ENCODE measurements at places on chromosomes 16 and 17.
A peak's percentile ranks its signal among the peaks of the same experiment; 100 is the strongest.

GRCh38 chr16:1363501-1364041, 11.8 kb downstream of the GNPTG start:
- DNase-seq = peak; percentile 85

DNA sequence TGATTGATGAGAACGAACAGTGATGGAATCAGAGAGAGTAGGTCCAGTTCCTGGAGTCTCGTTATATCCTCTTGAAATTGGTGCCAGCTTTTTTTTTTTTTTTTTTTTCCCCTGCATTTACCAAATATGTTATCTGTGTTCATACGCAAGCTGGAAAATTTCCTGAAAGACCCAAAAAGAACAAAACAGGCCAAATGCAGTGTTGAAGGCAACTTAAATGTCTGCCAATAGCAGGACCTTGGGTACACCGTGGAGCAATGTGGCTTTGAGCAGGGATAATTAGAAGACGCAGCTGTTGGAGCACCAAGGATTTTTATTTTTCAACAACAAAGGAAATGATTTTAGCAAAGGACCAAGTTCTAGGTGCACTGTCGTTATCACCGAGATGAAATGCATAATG, 105.0 kb downstream of the ABCC6 start:
- DNase-seq = peak; percentile 15

DNA sequence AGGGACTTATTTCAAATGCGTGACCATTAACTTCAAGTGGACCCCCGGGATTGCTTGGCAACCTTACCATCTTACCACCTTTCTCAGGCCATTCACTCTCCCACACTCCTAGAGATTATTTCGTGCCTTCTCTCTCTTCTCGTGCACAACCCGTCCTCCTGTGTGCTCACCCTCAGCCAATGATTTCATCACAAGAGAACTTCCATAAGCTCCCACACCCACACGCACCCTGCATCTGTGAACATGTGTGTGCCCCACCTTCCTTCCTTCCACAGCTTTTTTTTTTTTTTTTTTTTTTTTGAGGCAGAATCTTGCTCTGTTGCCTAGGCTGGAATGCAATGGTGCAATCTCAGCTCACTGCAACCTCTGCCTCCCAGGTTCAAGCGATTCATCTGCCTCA, 27.4 kb upstream of the CDH3 start:
- DNase-seq = no peak

GRCh38 chr17:77449373-77449907, 308.7 kb downstream of the SEC14L1 start:
- DNase-seq = no peak

- no peak for DNase-seq
Measured at GRCh38 chr17:9434642-9435057, 141.0 kb downstream of the STX8 start.

DNA sequence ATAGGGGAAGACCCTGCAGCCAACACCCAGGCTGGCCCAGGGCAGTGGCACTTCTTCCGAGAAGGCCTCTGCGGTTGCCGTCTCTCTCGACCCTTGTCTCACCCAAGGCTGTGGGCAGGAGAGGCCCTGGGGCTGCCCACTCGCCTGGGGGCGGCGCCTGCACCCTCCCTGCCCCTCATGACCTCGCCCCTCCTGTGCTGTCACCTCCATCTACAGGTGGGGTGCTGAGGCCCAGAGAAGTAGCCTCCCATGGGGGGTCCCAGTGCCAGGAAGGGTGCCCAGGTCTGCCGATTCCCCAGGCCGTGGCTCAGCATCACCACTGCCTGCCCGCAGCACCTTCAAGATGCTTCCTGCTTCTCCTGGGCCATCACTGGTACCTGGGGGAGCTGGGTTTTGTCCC, 992 bp downstream of the NLRC3 start:
- no peak for DNase-seq

GRCh38 chr17:278676-279059, 73.9 kb downstream of the RPH3AL start:
- no peak for DNase-seq

GRCh38 chr17:32846143-32846542, 30.8 kb downstream of the MYO1D start:
- no peak for DNase-seq

GRCh38 chr16:58290861-58291260, 4.0 kb downstream of the PRSS54 start:
- no peak for DNase-seq

DNA sequence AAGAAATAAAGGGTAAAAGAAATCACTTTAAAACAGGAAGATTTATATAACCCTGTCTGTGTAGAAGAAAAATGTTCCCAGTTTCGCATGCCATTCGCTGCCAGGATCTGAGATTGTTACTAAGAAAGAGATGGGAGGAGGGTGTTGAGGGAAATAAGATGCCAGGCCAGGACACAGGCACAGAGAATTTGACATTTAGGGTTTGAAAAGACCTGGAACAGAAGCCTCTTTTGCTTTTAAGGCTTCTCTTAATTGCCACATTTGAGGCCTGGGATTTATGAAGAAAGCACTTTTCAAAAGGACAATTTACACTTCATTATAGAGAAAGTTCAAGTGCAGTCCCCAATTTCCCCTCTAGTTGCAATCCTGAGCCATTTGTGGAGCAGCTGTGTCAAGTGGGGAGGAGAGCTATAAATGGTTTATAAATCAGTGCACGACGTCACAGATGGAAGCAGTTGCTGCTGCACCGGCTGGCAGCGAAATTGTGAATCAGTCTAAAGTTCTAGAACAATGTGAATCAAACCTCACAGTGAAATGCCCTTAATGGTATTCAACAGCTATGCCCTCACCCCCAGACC, 26.5 kb upstream of the C16orf87 start:
- DNase-seq = no peak

GRCh38 chr16:89022051-89022836, 45.2 kb upstream of the CBFA2T3 start:
- DNase-seq = no peak

GRCh38 chr17:58172369-58173071, 5.7 kb downstream of the OR4D2 start:
- peak; percentile 35 for DNase-seq

- DNase-seq = peak; percentile 62
Measured at GRCh38 chr16:85245307-85246172, 133.3 kb upstream of the CIBAR2 start.

- no peak for DNase-seq
Measured at GRCh38 chr17:60989379-60989778, 311.7 kb downstream of the BCAS3 start.

GRCh38 chr17:44473367-44473766, 29.8 kb downstream of the GPATCH8 start:
- DNase-seq = no peak

DNA sequence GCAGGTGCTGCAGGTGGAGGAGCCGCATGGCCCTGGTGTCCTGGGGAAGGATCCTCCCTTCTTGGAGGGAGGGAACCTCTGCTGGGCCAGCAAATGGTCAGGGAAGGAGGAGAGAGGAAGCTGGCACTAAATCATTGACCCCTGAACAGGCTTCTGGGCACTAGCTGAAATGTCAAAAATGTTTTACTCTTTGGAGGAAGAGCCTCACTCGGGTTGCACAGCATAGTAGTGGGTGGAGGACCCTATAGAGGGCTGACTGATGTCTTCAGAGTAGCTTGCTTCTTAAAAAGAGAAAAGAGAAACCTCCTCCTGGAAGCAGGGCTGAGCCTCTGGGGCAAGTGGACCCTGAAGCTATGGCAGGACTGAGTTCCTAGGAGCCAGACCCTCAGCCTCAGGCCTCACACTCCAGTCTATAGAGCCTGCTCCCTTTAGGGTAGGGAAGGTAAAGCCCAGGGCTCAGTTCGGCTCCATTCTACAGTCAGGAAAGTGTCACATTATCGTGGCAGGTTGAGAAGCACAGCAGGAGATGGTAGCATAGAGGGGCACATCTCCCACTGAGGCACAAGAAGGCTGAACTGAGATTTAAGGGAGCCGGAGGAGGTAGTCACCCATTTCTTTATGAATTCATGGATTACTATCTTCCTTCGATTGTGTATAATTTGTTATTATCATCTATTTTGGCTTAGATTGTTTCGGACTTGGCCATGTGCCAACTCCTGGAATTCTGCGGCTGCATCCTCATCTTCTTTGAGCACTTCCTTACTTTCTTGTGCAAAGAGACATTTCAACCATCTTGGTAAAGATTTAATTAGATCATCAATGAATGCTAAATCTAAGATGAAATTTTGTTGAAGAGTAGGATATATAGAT, 7.3 kb upstream of the CUEDC1 start:
- no peak for DNase-seq

DNA sequence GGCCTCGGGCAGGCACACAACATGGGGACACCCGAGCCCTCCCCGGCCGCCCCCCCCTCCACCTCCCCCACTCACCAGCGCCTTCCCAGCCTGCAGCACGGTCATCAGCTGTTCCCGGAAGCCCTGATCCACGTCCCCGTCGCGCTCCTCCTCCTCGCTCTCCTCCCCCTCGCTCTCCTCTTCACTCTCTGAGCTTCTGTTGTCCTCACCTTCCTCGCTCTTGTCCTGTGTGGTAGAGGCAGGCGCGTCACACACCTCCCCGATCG, 10.3 kb downstream of the MYBBP1A start:
- DNase-seq = no peak

- DNase-seq = peak; percentile 57
Measured at GRCh38 chr17:48546137-48546923, 1.4 kb upstream of the HOXB2 start.

GRCh38 chr17:42679492-42680330, 1.9 kb downstream of the CCR10 start:
- peak; percentile 93 for DNase-seq

DNA sequence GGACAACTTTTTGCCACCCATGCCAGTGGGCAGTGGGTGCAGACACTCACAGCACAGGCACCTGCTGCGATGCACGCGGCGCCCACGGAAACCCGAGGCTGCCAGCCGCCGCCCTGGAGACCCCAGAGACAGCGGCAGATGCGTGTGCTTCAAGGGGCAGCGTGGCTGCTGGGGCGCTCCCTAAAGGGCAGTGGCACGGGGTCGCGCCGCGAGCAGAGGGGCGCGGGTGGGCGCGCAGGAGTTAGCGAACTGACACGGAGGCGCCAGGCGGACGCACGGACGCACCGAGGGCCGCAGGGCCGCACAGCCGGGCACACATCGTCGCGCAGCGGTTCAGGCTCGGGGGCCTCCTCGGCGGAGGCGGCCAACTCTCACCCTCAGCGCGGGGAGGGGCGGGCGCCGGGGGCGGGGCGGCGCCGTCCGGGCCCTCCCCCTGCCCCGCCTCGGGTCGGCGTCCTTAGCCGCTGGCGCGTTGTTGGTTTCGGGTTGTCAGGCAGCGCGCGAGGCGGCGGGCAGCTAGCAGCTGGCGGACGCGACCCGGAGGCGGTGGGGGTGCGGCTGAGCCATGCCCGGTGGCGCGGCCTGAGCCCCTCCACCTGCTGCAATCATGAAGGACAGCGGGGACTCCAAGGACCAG, at the start of gene KIF19:
Gene KIF19 (plus strand): TSS at position 484 of the 637 bp plus-strand sequence. CDS start 124 bp downstream, at position 608.
- DNase-seq = peak; percentile 29

DNA sequence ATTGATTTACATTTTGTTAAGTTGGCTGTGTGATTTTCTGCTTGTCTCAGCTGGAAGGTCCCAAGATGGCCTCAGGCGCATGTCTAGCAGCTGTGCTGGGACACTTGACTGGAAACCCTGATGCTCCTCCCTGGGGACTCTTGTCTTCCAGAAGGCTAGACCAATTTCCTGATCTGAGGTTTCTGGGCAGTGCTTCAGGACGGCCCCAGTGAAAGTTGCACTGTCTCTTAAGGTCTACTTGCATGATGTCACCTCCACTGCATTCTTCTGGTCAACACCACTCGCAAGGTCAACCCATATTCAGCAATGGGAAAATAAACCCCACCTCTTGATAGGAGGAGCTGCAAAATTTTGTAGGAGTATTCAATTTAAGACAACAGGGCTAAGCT, 116.0 kb downstream of the SALL1 start:
- no peak for DNase-seq

- no peak for DNase-seq
Measured at GRCh38 chr16:58577141-58577540, 52.5 kb downstream of the CNOT1 start.

GRCh38 chr16:22284637-22285036, 12.6 kb upstream of the POLR3E start:
- no peak for DNase-seq

DNA sequence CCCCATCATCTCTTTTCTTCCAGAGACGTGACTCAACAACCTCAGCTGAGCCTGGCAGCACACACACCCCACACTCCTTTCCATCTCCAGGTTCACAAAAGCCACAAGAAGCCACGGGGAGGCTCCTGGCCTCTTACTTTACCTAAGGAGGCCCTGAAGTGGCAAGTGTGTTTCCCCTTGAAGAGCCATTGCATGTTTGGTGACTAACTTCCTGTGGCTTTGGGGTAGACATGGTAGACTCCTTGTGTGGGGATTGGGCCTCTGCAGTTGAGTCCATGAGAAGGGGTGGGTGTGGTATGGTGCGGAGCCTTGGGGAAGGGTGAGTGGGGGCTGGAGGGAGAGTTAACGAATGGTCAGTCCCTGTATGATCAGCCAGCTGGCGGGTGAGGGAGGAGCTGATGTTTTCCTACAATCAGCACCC, 24.2 kb downstream of the SAP30BP start:
- DNase-seq = no peak

- no peak for DNase-seq
Measured at GRCh38 chr17:27660436-27660835, 29.4 kb downstream of the LGALS9 start.

- DNase-seq = no peak
Measured at GRCh38 chr16:10870137-10870776, 6.7 kb upstream of the CIITA start.

DNA sequence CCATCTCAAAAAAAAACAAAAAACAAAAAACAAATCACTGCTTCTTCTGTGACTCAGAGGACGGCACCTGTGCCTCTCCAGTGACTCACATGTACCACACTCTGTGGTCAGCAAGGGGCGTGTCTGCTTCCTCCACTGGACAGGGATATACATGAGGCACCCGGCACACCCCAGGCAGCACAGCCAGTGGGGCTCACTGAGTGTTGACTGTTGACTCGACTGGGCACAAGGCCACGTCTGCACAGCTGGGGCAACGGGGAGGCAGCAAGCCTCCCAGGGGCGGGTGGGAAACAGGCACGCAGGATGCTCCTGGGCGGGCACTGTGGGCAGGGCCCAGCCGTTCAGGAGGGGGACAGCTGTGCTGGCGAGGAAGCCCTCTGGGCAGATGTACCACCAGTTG, 64.1 kb downstream of the TIMM22 start:
- DNase-seq = no peak

DNA sequence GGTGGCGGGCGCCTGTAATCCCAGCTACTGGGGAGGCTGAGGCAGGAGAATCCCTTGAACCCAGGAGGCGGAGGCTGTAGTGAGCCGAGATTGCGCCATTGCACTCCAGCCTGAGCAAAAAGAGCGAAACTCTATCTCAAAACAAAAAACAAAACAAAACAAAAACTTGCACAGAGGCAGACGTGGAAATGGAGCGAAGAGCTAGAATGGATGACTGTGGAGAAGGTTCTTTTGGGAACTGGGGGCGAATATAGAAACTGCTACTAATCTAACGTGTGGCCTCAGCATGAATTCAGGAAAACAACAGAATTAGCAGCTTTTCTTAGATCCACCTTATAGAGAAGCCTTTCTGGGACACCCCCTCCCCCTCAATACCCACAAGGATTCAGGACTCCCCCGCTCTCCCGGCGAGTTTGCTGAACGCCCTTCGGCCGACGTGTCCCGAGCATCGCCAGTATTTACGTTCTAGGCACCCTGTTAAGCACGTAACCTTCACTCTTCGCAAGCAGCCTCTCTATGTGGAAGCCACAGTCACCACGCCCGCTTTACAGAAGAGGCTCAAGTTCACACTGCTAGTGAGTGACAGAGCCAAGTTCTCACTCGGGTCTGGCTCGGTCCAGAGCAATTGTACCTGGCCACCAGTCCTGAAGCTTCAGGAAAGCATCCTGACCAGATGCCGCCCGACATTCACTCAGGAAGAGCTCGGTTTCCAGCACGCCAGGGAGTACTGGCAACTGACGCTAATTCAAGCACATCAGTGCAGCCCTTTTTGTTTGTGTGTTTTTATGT, 13.3 kb upstream of the ABR start:
- DNase-seq = no peak

- DNase-seq = no peak
Measured at GRCh38 chr17:9299695-9300094, 275.9 kb downstream of the STX8 start.
